ENCODE measurements at places on chromosomes 3 and 15.

DNA sequence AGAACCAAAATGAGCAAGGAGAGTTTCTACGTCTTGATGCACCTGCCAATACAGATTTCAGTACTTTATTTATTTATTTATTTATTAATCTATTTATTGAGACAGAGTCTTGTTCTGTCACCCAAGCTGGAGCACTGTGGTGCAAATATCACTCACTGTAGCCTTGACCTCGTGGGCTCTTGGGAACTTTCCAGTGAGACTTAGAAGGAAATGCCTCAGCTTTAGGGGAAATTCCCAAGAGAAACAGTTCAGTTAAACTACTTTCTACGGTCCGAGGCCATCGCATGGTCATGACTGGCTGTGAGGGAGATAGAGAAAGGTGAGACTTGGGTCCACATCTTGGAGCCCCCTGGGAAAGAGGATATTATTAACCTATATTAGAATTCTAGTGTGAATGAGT lies 47.0 kb upstream of the HERC1 start:
- DNase-seq, result no peak

GRCh38 chr3:112341386-112341785 lies 8.4 kb downstream of the CD200 start:
- DNase-seq, result no peak

DNA sequence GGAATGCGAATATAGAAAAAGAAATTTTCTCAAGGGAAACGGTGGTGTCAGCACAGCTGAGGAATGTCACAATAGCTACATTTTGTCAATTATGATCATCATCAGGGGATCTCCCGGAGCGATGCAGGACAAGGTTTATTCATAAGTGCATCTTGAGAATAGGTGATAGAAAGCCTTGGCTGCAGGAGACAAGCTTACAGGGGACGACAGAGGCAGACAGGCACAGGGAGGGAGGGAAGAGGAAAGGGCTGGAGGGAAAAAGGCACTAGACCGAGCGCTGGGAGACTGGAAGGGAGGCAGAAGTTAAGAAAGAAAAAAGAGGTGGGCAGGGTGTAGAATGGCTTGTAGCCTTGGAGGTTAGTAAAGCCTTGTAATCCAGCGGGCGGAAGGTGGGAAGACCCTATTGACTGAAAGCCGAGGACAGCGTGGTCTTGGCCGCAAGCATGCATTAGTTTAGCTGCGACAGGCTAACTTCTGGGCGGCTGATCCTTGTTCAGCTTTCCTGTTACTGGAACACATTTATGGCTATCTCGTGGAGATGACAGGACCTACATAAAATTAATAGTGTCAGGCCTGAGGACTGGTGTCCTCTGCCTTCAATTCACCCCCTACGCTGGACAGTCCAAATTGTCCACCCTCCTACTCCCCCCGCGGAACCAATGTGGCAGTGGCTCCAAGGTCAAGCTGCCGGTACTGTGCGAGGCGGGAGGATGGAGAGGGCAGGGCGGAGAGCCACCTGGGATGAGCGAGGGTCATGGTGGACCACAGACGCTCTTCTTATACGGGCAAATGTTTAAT lies 1.4 kb upstream of the NECTIN3 start:
- DNase-seq, result no peak

DNA sequence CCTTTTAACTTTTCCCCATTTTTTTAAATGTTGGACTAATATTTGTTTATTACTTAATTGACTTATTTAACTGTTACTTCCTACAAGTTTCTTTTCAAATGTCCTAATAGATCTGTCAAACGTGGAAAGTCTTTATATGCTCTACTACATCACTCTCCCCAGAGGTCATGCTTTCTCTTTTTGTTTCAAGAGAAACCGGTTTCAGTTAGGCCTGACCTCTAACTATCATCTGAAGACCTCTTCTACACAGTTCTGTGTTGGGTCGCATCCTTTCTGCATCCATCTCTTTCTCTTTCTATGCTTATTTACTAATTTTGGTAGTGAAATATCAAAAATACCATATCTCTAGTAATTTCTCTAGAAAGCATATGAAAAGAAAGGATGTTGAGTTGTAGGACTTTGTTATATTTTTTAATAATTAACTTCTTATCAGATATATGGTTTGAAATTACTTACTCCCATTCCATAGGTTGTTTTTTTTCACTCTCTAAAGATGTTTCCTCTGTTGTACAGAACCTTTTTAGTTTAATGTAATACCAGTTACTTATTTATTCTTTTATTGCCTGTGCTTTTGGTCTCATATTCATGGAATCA lies 781.2 kb upstream of the ARPP21 start:
- DNase-seq, result no peak

DNA sequence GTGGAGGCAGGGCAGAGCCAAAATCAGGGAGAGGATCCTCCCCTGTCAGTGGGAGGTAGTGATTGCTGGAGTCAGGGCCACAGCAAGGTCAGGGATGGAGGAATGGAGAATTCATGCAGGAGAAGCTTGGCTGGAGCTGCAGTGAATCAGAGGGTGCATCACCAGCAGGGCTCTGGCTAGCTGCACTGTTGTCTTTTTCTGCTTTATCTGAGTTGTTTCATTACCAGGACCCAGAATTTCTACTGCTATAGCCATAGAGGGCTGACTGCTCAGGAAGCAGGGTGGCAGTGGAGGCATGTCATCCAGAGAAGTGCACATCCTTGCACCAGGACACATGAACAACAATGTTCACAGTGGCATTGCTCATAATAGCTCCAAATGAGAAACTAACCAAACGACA lies 113.5 kb upstream of the GALNT15 start:
- DNase-seq, result no peak

- DNase-seq, result no peak
These were observed 154.3 kb upstream of the RORA start for GRCh38 chr15:61383421-61383820.

DNA sequence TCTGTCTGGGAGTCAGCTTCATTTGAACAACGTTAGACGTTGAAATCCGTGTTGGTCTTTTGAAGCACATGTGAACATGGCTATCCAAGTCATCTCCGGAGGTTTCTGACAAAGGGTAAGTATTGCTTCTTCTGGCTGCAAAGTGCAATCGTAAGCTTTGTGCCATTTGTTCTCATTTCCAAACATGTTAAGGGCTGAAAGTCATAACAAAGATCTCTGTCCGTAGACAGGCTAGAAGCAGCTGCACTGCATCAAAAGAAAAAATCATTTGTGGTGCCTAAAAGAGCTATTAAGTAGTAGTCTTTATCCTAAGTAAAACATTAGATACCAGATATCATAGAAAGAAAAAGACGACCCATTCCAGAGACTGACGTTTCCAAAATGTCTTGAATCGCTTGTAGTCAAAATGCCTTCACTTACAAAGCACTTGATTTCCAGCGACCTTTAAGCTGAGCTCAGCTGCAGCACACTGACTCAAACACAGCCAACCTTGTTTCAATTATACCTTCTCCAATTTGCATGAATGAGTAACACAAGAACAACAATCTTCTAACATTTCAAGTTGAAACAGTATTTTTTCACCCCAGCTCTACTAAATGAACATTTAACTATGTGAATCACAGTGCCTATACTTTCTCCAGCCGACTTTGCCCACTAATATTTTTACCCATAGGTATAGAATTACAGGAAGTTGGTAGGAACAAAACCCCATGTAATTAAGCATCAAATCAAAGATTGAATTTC lies 76.6 kb downstream of the NEDD4 start:
- DNase-seq, result no peak

- no peak for DNase-seq
These were observed 251.1 kb downstream of the TJP1 start for GRCh38 chr15:29570948-29571791.

DNA sequence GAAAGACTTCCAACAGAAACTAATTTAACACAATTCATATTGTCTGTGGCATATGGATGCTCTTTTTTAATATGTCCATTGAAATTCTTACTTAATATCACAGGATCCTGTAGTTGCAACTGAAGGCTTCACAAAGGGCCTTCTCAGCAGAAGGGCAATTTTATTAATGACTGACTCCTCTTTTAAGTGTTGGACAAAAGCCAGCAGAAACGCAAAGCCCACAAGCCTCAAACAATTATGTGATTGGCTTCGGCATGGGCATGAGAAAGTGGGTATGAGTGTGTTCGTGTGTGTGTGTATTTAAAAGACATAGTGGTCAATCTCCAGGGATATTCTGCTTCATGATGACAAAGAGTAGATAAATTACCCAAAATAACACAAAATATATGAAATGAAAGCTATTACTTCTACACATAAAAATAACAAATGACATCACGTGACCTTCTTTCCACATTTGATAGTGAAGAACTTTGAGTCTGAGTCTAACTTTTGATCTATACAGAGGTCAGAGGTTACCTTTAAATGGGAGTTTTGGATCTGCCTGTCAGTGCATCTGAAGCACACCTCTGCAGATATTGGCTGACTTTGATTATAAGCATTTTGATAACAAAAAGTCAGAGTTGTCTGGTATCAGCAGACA lies 496.9 kb downstream of the CADM2 start:
- DNase-seq, result no peak

- no peak for DNase-seq
These were observed 58.3 kb downstream of the HMG20A start for GRCh38 chr15:77479015-77479414.

GRCh38 chr3:45742461-45743089 lies 53.4 kb downstream of the SACM1L start:
- no peak for DNase-seq

DNA sequence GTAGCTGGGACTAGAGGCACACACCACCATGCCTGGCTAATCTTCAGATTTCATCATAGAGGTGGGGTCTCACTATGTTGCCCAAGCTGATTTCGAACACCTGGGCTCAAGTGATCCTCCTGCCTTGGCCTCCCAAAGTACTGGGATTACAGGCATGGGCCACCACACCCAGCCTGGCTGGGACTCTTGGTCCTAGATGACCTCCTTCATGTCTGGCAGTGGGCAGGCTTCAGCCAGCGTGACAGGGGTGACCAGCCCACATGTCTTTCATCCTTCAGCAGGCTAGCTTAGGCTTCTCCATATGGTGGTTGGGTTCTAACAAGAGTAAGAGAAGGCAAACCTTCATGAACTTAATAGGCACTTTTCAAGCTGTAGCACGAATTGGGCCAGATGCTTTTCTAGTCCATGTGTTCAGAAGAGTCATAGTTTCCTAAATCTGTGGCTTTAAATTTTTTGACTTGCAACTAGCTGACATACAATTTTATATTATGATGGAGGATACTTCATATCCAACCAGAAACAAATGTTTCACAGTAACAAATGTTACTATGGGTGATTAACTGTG lies 7.6 kb downstream of the GPD1L start:
- no peak for DNase-seq

DNA sequence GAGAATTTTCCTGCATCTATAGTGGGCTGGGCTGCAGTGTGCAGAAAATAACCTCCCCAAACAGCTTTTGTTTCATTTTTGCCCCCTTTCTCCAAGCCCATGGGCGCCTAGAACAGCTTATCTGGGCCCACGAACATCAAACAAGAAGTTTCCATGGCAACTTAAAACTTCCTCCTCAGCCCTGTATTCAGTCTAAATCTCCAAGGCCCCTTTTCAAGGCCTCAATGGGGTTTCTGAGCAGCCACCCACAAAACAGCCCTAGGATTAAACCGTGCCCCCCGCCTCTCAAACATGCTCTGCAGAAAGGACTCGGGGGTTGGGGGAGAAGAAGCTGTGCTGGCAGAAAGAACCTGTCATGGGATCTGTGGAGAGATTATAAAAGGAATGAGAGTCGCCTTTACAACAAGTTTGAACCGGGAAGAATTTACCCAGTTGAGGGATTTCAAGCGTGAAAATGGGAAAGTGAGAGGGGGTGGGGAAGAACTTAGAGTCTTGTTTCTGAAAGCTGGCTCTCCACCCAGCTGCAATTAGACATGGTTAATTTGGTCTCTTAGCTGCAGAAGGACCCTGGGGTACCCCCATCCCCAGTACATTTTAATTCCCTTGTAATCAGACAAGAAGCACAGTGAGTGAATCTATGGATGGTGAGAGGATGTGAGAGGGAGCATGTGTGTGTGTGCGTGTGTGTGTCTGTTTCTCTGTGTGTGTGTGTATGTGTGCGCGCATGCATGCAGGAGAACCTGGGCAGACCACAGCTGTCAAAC lies 4.3 kb upstream of the FAM107A start:
- DNase-seq, result no peak

- DNase-seq, result peak; percentile 3
These were observed 42.6 kb upstream of the TMCO5A start for GRCh38 chr15:37891766-37892368.

- DNase-seq, result peak; percentile 63
These were observed 6.3 kb downstream of the GORASP1 start for GRCh38 chr3:39101022-39101689.

DNA sequence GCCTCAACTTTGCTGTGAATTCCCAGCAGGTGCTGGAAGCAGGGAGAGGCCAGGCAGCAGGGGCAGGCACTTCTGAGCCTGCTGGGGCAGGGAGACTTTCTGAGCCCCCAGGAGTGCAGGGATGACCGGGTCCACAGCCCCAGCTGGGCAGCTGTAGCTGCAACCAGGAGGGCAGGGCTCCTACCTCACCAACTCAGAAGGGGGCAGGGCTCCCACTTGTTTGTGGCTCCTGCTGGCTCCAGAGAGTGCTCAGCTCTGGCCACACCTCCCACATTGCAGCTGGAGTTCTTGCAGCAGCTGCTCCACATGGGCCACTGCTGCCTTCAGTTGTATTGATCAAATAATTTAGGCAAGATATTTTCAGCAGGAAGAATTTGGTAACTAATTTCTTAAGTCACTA lies 812.3 kb downstream of the NSUN3 start:
- DNase-seq, result no peak

DNA sequence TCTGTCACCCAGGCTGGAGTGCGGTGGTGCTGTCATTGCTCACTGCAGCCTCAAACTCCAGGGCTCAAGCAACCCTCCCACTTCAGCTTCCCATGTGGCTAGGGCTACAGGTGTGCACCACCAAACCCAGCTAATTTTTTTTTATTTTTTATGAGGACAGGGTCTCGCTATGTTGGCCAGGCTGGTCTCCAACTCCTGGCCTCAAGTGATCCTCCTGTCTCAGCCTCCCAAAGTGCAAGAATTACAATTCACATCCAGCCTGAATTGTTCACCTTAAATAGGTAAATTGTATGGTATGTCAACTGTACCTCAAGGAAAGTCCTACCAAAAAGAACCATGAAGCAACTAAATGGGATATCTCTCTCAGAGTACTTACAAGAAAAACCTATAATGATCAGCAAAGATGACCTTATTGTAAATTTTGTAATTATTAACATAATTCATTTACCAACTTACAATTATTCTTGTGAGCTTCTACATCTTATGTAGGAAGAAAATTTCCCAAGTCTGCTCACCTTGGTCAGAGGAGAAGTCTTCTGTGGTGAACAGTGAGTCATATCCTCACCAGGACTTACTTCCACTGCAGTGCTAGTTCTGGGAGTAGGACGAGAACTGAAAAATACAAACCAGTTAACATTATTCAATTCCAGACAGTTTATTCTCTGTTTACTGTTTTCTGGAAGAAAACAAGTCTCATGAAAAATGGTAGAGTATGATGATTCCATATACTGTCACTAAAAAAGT lies 54.4 kb downstream of the ULK4 start:
- DNase-seq, result no peak

DNA sequence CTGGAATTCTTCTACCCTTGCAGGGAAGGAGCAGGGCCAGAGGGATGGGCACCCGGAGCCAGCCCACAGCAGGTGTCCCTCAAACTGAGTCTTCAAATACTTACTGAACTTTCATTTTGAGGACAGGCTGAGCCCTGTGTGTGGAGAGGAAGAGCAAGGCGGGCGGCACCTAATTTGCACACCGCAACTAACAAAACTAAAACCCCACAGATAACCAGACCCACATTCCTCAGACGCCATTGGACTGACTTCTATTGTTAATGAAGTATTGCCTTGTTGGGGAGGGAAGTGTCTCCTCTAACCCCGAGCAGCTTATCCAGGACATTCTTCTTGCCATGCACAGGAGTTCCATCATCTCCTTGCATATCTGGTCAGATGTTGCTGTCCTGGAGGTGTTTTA lies 105.2 kb upstream of the NR2E3 start:
- no peak for DNase-seq

All from AML-193 (cell line).